ENCODE measurements at places on chromosomes 1 and 21.

- peak; percentile 33 for DNase-seq
These were observed 43.2 kb downstream of the ELK4 start for GRCh38 chr1:205588636-205589035.

DNA sequence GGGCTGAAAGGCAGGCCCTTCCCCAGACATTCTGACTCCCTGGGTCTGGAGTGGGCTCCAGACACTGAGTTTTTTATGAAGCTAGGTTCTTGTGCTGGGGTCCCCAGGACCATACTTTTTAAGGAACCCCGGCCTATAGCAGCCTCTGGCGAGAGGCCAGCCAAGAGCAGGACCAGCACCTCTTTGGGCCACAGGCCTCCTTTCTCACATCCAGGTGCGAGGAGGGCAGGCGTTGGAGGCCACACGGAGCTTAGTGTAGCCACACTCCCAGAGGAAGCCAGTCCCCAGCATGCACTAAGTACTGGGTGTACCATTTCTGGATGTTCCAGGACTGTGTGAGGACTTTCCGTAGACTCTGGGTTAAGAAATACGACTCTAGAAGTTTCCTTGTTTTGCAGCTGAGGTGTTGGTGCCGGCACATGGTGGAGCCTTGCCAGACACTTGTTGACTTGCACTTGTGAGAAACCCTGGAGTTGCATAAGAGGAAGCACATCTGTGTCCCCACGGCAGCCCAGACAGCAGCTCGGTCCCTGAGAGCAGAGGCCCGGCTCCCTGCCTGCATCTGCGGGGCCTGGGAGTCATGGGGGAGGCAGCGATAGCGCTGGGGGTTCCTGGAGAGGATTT lies 122.2 kb upstream of the VAMP3 start:
- DNase-seq: no peak

GRCh38 chr1:195173753-195174152 lies 1434.5 kb downstream of the KCNT2 start:
- DNase-seq: no peak

GRCh38 chr1:218642033-218642948 lies 297.2 kb downstream of the TGFB2 start:
- DNase-seq: no peak

DNA sequence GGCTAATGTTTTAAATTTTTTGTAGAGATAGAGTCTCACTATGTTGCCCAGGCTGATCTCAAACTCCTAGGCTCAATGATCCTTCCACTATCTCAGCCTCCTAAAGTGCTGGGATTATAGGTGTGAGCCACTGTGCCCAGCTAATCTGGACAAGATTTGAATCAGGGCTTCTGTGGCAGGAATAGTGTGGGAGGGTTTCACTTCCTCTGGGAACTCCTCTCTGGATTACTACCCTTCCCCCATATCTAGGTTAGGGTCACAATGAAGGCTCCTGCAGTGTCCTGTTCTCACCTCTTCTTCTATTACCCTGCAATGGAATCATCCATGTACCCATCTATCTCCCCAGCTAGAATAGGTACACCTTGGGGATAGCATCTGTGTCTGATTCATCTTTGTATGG lies 133.6 kb upstream of the RAB4A start:
- DNase-seq: no peak

DNA sequence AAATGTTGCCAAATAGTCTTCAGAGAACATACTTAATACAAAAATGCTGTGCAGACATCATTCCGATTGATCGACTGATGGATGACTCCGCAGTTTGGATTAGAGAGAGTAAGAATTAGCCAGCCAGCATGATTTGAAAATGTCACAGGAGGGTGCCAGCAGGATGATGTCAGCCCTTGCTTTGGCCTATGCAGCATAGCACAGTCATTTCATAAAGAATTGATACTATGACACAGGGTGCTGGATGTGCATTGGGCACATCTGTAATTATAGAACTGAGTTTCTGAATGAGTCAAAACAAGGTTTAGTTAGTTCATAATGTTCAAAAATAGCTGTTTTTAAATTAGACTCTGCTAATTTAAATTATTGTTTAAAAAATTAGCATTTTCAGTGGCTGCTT lies 21.6 kb upstream of the TRAF5 start:
- no peak for DNase-seq

DNA sequence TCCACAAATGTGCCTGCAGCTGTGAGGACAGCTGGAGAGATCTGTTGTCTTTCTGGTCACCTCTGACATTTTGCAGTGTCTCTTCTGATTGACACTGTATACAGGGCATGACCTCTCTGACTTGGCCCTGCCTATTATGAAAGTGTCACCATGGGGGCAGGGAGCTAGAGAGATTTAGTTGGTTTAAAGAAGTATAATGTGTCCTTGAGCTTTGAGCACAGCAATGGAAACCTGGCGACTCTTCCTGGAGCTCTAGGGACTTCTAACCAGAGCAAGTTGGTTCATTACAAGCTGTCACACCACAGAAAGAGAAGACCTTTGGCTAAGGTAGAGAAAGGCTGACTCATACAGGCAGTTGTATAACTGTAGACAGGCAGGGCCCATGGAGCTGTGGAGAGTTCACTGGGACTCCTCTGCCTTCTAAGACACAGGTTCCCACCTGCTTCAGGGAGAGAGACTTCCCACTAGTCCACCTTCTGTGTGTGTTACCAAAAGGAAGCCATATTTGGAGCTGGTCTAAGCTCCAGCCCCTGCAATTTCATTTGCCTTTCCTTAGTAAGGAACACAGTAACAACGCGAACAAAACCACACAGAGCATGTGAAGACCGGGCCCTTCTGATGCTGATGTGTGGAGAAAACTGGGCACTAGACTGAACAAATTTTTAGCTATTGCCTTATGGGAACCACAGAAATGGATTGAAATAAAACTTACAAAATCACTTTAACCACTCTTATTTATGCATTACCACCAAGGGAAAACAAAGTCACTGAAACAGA lies 90.5 kb upstream of the ADAR start:
- DNase-seq: peak; percentile 78

- no peak for DNase-seq
These were observed 40.3 kb downstream of the MCOLN2 start for GRCh38 chr1:84956655-84957054.

- DNase-seq: no peak
These were observed 2.9 kb upstream of the ST6GALNAC5 start for GRCh38 chr1:76864383-76864782.

GRCh38 chr1:8281843-8282509 lies 35.9 kb upstream of the SLC45A1 start:
- DNase-seq: peak; percentile 51

DNA sequence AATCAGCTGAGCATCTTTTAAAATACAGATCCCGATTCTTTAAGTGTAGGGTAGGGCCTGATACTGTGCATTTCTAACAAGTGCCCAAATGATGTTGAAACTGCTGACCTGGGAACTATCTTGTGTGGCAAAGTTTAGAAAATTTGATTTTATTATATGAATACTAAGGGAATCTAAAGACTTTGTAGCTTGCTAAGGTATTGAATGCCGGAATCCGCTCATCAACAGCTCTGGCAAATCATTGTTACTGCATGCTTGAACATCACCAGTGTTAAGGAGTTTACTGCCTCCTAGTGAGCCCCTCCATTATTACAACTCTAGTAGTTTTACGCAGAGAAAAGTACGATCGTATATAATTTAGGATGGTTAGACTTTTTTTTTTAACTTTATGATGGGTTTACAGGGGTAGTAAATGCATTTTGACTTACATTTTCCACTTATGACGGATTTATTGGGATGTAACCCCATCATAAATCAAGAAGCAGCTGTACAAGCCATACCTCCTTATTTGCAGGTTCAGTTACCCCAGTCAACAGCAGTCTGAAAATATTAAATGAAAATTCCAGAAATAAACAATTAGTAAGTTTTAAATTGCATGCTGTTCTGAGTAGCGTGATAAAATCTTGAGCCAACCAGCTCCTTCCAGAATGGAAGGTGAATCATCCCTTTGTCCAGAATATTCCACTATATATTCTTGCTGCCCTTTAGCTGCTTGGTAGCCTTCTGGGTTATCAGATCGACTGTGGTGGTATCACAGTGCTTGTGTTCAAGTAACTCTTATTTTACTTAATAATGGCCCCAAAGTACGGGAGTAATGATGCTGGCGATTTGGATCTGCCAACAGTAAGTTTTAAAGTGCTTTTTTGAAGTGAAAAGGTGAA lies 892 bp downstream of the TYW3 start:
- peak; percentile 77 for DNase-seq

DNA sequence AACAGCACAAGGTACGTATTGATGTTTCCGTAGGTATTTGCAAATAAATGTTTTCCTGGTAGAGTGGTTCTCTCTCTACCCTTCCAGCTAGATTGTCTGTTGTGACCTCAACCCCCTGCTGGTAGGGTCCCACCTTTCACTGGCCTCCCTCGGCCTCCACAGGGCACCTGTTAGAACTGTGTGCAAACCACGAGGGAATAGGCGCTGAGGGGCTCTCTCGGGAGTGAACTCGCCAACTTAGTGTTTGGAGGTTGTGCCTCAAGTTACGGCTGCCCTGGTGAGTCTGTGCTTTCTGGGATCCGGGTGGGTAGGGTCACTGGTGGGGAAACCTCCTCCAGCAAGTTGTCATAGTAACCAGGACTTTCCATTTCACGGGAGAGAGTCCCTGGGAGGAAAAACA lies 204.7 kb upstream of the EDN2 start:
- no peak for DNase-seq

GRCh38 chr1:179510038-179510437 lies 65.7 kb downstream of the NPHS2 start:
- DNase-seq: no peak

DNA sequence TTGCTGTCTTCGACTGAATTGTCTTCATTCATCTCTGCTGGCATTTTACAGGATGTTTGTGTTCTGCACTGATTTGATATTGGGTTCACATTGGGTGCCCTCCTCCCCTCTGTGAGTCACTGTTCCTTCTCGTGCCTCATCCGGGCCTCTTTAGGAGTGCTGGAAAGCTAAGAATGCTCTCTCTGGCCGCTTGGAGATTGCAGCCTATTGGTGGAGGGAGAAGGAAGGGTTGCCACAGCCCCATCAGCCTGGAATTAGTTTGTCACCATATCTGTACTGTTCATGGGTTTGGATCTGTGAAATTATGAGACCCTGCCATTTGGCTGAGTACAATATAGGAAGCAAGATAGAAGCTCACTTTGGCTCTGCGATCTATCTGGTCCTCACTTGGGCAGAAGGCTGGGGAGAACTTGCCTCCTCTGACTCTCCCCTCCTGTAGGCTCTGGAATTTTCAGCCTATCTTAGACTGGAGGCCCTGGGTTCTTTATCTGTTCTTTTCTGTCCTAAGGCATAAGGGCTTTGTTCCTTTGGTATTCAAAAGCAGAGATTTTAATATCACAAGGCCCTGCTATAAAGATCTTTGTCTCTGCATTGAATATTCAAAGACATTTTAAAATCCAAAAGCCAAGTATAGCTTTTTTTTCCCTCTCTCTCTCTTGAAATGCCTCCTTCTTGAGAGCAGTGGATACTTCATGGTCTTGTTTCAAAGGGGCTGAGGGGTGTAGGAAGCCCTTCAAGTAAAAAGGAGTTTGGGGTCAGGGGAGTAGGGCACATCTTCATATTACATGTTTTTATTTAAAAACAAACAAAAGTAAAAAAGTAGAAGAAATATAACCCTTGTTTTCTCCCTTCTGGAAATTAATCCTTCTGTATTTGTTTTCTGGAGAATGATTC lies 347.9 kb downstream of the ZP4 start:
- no peak for DNase-seq

GRCh38 chr1:19000065-19000464 lies 43.6 kb upstream of the IFFO2 start:
- peak; percentile 80 for DNase-seq

All from HepG2 (cell line).